ENCODE measurements at places on chromosomes 12 and 14.

DNA sequence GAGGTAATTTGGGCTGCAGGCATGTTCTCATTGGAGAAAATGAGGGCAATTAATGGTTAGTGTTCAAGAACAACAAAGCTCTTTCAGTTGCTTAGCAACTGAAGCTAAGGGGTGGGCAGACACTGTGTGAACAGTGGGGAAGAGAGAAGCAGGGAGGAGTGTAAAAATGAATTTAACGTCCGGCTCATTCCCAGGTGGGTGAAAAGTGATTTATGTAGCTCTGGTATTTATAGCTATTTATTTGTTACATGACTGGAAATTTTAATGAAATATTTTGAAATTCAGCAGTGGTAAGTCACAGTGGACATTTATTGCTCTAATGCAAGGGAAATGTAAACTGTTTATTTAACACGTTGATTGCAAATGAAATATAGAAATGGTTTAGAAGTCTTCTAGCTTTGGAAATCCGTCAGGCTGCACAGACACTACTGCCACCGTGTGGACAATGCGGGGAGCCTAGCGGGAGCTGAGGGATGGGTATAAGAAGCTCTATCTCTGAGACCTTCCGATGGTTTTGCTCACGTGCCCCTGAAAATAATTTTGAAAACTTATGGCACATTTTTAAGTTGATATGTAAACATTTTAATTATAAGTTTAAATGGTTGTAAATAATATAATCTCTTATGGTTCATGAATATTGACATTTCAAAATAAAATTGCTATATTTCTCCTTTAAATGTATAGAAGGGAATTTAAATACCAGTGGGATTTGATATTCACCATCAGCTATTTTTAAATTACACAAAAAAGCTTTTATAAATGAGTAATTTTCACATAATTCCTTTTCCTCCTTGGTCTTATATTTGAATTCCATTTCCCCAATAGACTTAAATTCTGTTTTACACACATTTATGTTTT, 54.4 kb downstream of the E2F7 start:
- DNase-seq: peak; percentile 78

- DNase-seq: no peak
These were observed 233.4 kb downstream of the TMEM132D start for GRCh38 chr12:129670256-129670920.

GRCh38 chr12:45216983-45217485, 1.1 kb downstream of the ANO6 start:
- DNase-seq: no peak

- DNase-seq: no peak
These were observed 332.9 kb downstream of the TMEM132D start for GRCh38 chr12:129570796-129571400.

- DNase-seq: no peak
These were observed 75.0 kb downstream of the PRMT8 start for GRCh38 chr12:3565985-3566384.

- DNase-seq: no peak
These were observed 30.8 kb downstream of the DEGS2 start for GRCh38 chr14:100128688-100129087.

DNA sequence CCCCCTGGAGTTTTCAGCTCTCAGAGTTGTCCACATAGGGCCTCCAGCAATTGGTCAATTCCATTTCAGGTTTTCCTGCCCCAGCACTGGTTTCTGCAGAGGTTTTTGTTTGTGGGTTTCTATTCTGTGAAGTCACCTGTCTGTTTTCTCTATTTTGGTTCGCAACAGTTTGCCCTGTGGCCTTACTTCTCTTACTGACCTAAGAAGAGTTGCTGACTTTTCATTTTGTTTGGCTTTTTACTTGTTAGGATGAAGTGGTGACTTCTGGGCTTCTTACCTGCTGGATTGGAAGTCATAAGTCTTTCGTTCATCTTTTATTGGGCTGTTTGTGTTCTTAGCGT, 196.4 kb upstream of the PARP11 start:
- DNase-seq: no peak

DNA sequence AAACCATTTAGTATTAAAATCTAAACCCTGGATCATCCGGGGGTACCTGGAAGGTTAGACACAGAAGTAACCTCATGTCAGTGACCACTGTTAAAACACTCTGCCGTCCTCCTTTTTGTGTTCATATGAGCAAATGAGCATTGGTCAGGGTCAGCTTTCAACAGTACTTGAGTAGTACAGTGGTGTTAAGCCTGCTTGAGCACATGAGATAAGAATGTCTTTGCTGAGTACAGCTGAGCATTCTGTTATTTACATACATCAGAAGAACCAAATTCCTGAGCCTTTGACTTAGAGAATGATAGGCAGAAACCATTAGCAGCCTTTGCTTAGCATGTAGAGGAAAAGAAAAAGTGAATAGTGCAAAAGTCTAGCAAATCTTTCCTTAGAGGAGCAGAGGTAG, 38.6 kb upstream of the LRTM2 start:
- DNase-seq: no peak

- no peak for DNase-seq
These were observed 118.2 kb downstream of the SCARB1 start for GRCh38 chr12:124745465-124745890.

DNA sequence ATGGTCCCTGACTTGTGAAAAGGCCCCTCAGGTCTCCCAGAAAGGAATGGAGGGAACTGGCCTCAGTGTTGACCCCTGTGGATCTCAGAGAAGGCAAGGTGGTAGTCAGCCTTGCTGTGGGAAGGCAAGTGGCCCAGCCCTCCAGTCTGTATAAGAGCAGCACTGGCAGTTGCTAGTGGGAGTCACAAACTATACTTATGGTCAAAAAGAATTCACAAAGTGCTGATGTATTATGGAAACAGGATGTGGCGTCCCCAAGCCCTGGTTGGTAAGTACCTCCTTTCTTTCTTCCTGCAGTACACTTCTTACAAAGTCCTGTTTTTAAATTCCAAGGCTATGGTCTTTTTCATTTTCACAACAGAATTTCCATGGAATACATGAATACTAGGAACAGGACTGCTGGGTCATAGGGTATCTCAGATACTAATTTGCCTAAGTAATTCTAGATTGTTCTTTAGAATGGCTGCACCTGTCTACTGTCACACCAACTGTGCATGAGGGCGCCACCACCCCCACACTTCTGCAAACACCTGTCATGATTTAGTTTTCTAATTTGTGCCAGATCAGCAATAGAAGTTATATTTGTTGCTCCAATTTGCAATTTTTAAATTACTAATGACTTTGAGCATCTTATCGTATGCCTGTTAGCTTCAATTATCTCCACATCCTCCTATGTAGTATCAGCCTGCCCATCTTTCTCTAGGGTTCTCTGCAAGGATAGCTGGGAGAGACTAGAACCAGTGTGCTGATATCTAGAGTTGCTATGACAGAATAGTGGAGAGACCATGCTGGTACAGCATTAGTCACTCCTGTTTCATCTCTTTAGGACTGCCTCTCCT, 40.7 kb upstream of the TMEM263 start:
- no peak for DNase-seq

GRCh38 chr12:71871116-71871515, 31.6 kb downstream of the TBC1D15 start:
- peak; percentile 32 for DNase-seq

DNA sequence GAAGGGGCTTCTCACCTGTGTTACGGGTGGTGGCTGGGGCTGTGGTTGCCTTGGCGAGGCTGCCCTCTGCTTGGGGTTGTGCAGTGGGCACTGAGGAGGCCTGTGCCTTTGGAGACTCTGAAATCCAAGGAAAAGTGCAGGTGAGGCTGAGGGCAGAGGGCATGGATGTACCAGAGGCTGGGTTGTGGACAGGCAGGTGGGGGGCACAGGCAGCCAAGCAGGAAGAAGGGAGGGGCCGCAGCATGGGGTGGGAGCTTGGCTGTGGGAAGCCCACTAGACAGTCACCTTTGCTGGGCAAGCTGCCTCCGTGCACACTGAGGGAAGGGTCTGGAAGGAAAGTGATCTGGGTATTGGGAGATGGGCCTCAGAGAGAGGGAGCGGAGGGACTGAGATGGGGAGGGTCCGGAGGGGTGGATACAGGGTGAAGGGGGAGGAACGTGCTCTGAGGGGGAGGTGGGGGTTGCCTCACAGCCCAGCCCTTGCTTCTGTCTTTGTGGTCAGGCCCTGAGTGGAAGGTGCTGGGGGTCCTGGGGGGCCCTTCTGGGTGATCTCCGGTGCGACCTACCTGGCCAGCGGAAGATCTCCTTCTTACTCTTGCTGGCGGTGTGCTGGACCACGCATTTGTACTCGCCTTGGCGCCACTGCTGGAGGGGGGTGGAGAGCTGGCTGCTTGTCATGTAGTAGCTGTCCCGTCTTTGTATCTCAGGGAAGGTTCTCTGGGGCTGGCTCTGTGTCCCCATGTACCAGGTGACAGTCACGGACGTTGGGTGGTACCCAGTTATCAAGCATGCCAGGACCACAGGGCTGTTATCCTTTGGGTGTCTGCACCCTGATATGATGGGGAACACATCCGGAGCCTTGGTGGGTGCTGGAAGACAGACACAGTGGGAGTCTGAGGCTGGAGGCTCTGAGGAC, 318.7 kb downstream of the TMEM121 start:
- no peak for DNase-seq

DNA sequence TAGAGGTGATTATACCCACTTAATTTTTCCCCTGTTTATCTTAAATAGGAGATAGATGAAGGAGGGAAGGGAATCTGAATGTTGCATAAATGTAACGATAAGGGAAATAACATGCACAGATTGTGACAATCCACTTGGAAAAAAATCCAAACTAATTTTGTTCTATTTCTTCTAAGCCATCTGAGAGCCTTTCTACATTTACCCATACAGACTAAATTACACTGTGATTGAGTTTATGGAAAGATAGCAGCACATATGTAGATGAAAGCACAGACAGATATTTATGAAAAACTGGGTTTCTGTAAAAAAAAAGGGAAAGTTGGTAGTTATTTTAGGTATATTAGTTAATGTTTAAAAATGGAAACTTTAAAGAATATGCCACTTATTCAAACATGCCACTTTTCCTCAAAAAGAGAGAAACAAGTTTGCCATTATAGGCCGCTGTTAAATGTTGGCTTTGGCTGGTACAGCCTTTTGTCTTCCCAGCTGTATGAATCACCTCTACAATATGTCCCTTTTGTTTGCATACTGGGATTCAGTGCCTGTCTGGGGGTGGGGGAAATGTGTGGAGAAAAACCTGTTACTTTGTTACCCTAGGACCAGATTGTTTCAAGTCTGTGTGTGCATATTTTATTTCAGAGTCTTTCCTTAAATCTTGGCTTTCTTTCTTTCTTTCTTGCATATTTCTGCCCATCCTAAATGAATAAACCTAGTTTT, 470.2 kb upstream of the LMO3 start:
- DNase-seq: no peak

GRCh38 chr12:52045794-52046199, 5.4 kb upstream of the NR4A1 start:
- DNase-seq: peak; percentile 94

DNA sequence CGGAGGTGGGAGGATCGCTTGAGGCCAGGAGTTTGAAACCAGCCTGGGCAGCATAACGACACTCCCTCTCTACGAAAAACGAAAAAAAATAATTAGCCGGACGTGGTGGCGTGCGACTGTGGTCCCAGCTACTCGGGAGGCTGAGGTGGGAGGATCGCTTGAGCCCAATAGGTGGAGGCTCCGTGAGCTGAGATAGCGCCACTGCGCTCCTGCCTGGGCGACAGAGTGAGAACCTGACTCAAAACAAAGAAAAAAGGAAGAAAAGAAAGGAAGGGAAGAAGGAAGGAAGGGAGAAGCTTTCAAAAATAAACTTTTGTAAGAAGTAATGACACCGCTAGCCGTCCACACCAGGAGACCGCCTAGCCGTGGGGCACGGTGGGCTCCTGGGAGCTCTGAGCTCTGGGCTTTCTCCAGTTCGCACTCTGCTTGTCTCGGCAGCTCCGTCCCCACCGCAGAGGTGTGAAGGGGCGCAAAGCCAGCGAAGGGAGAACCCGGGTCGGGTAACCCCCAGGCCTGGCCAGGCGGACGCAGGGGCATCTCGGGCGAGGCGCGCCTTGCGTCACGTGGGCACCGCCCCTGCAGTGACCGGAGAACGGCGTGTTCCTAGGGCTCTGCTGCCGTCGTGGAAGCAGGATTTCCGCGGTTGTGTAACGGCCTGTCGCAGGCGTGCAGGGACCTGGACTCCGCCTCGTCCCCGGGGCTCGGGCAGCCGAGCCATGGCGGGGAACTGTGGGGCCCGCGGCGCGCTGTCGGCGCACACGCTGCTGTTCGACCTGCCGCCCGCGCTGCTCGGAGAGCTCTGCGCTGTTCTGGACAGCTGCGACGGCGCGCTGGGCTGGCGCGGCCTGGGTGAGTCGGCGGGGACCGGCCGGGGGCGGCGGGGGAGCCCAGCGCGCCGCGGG, at the start of gene IRAK3:
Gene IRAK3 (plus strand): TSS at position 631 of the 902 bp plus-strand sequence. CDS start 86 bp downstream, at position 717.
- peak; percentile 94 for DNase-seq

DNA sequence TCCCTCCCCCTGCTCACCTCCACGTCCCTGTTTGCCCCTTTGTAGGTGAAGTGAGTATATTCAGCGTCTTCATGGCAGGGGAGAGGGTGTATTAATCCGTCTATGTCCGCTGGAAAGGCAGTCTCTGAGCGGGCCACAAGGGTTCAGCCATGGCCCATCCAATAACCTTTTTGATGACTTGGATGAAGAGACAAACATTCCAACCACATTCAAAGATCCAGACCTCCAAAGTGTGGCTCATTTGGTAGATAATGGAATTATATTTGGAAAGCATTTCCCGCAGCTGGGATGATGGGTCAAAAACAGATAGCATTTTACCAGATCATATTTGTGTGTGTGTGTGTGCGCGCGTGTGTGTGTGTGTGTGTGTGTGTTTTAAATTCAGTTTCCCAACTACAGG, 345.9 kb downstream of the DPF3 start:
- DNase-seq: no peak

DNA sequence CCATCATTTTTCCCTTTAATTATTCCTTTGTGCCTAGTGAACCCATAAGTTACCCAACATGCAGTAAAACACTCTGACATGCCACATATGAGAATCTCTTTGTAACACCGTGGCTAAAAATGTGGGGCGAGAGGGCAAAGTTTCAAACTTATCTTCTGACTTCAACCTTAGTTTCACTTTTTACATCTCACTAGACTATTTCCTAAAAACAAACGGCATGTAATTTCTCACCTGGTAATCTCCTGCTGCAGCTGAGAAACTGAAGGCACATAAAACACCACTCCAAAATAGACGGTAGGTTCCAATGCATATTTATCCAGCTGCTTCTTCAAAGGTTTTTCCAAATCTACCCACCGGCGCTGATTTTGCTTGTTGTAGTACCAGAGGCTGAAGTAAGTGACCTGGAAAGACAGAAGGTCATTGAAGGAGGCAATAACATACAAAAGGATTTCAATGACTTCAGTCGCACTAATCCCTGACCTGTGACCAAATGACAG, 37.9 kb downstream of the PTPN21 start:
- no peak for DNase-seq

GRCh38 chr14:85921241-85921640, 391.3 kb downstream of the FLRT2 start:
- no peak for DNase-seq
